ENCODE measurements at places on chromosomes 1 and 21. TPM values are rescaled to one million over a fixed set of nuclear protein-coding genes. Genes with fewer than 3 reads are reported as not detected.

- DNase-seq = no peak
Measured at GRCh38 chr1:218495931-218496330, 150.8 kb downstream of the TGFB2 start.

GRCh38 chr1:53681977-53682685 is 56.8 kb downstream of the GLIS1 start:
- peak; percentile 59 for DNase-seq

DNA sequence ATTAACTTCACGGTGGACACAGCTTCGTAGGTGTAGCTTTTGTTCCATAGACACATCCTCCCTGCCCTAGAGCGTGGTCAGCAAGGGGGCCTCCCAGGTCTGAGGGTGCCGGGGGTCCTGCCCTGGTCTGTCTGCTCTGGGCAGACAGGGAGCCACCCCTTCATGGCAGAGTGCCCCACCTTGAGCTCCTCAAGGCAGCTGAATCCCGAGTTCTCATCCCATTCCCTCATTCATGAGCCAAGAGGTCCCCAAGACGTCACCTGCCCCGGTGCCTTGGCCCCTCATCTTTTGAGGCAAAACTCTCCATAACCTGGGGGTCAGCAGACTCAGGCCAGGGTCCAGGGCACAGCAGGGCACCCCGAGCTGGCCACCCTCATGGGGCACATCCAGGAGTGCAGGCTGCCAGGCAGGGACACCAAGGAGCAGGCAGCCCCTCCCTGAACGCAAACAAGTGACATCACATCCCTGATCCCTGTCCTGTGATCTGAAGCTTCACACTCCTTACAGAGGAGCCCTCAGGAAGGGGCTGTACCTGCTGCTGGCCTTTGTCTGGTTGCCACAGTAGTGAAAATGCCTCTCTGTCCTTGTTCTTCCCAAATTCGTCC is 23.3 kb downstream of the UBASH3A start:
- DNase-seq = no peak

- DNase-seq = no peak
Measured at GRCh38 chr1:48196237-48196636, 26.3 kb upstream of the SLC5A9 start.

- no peak for DNase-seq
Measured at GRCh38 chr1:198672124-198672523, 33.3 kb downstream of the PTPRC start.

DNA sequence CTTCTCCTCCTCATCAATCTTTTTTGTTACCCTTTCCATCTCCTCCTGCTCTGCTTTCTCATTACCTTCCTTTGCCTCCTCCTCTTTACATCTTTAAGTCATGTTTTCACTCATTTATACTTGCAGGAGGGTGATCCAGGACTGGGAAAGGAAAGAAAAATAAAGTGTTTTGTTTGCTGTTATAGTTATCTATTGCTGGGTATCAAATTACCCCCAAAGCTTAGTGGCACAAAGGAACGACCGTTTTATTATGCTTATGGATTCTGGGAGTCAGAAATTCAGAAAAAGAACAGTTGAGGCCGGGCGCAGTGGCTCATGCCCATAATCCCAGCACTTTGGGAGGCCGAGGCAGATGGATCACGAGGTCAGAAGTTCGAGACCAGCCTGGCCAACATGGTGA is 12.5 kb upstream of the AGO4 start:
- no peak for DNase-seq

- peak; percentile 63 for DNase-seq
Measured at GRCh38 chr1:52601991-52602855, at the start of gene GPX7. TSS of gene GPX7 (plus strand) at chr1:52602371. CDS start at chr1:52602410, 39 bp downstream.

DNA sequence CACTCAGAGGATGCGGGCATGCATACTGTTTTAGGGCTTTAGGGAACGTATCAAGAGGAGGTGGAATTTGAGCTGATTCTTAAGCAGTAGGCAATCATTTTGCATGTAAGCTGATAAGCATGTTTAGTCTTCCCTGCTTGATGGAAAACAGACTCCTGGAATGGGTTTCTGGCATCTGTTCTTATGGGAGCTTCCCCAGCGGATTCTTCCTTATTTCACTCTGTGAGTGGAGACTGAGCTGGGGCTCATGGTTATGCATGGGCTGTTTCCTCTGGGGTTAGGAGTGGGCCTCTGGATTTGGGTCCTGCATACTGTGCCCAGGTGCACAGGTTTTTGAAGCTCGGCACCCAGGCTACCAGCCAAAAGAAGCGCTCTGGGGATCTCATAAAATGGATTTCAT is 93.4 kb downstream of the DIRAS3 start:
- no peak for DNase-seq

DNA sequence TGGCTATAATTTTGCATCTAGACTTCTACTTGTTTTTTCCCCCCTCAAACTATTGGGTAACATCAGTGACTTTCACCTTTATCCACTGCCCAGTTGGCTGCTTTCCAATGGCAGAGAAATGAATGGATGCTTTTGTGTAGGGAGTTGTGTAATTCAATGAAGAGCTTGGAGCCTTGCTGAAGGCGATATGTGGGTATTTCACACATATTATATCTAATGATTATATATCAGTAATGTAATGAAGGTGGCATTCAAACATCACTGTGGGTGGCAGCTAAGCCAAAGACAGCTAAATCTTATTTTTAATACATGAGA is 81.2 kb downstream of the TGFB2 start:
- no peak for DNase-seq

DNA sequence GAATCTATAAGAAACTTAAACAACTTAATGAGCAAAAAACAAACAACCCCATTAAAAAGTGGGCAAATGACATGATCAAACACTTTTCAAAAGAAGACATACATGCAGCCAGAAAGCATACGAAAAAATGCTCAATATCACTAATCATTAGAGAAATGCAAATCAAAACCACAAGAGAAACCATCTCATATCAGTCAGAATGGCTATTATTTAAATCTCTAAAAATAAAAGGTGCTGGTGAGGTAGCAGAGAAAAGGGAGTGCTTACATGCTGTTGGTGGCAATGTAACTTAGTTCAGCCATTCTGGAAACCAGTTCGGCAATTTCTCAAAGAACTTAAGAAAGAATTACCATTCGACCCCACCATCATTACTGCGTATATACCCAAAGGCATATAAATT is 147.7 kb downstream of the FAF1 start:
- DNase-seq = no peak

GRCh38 chr1:6385488-6386191 is 7.9 kb downstream of the ACOT7 start:
- no peak for DNase-seq

DNA sequence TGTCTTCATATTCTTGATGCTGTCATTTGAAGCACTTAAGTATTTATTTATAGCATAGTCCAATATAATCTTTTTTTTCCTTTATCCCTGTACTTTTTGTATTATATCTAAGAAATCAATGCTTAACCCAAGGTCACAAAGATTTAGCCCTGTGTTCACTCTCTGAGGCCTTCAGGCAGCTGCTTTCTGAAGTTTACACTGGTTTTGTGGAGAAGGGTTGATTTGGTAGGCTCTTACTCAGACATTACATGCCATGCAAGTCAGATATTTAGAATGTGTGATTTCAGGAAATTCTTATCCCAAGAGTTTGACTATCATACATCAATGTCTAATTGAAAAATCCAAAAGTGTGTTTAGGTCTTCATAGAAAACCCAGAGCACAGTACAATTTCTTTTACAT is 56.3 kb downstream of the PALMD start:
- no peak for DNase-seq

- peak; percentile 90 for DNase-seq
Measured at GRCh38 chr1:202184750-202185460, 8.7 kb upstream of the LGR6 start.

DNA sequence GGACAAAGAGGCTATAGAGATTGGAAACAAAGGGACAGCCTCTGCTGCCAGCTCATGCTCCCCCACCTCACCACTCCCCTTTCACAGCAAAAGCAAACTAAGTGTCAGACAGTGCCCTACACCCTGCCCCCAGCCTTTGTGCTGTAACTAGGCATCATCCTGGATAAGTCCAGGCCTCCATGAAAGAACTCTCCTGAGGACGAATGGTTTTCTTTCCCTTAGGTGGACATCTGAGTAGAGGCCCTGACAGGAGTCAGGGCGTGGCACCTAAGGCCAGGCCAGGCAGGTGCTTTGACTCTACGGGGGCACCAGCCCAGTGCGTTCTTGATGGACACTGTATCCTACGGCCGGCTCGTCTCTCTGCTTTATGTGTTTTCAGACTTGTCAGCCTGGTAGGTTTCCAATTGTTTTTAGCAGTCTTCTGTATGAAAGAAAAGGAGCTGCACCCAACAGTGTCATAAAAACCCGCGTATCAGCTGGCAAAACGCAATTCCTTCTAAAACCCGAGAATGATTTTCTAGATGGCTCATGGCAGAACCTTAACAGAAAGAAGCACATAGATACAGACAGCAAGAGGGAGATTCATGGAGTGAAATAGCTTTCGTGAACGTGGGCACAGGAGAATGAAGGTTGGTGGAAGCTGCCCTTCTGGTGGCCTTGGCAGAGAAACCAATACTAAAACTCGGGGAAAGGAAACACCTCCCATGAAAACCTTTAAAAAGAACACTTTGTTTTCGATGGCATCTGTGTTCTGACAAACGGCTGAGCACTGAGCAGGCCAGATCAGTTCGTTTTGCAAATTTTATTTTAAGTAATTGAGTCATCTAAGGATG is 51.7 kb upstream of the AJAP1 start:
- DNase-seq = no peak

DNA sequence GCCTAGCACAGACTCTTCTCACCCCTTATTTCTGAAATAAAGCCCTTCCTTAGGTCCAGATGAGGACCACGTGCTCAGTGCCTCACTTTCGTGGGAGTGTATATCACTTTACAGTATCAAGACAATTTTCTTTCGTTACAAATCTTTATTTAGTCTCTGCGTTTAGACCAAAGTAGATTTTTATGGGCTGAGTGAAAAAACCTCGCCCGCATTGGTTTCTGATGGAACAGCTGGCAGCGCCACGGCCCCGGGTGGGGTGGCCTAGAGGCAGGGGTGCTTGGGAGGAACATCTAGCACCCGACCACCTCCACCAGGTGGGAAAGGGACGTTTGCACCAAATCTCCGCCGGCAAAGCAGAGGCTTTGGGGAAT is 7.6 kb downstream of the SIM2 start:
- no peak for DNase-seq

DNA sequence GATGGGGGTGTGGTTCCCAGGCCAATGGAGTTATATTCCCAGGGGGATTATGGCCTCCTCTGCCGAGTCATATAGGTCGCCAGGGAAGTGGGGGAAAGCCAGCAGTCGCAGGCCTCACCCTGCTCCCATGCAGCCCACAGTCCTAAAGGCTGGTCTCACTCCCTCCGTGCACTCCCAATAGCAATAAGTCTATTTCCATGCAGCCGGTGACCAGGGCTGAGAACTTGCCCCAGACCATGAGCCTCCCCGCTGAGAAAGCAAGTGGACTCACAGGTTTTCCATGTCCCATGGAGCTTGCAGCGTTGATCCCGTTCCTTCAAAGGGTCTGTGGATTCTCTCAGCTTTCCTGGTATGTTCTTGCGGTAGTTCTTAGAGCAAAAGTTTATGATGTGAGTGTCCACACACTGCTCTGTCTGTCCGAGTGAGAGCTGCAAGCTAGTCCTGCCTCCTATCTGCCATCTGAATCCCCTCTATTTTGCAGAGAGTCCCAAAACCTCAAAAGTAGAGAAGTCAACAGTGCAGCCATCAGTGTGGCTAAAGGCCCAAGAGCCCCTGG is 81.7 kb upstream of the TMPRSS2 start:
- DNase-seq = no peak

DNA sequence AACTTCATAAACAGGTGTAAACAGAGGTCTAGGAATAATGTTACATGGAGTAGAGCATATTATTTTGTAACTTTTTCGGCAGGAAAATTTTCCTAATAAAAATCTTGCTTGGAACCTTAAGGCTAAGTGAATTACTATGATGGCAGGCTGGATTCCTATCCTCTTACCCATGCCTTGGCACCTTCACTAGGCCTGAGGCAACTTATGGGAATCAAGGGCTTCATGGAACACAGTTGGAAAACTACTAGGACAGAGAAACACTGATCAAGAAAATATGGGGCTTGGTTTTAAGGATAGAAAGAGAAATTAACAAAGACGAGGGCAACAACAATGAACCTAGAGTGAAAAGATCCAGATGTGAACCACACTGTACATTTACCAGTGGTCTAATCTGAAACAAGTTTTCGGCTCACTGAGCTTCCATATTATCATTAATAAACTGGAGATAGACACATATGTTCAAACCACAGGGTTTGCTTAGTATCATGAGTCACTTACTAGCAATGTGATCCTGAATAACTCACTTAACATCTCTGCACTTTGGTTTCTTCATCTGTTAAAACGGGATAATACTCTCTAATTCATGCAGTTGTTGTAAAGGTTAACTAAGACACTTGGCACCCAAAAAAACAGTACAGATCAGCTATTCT is 68.5 kb downstream of the GPATCH2 start:
- no peak for DNase-seq

DNA sequence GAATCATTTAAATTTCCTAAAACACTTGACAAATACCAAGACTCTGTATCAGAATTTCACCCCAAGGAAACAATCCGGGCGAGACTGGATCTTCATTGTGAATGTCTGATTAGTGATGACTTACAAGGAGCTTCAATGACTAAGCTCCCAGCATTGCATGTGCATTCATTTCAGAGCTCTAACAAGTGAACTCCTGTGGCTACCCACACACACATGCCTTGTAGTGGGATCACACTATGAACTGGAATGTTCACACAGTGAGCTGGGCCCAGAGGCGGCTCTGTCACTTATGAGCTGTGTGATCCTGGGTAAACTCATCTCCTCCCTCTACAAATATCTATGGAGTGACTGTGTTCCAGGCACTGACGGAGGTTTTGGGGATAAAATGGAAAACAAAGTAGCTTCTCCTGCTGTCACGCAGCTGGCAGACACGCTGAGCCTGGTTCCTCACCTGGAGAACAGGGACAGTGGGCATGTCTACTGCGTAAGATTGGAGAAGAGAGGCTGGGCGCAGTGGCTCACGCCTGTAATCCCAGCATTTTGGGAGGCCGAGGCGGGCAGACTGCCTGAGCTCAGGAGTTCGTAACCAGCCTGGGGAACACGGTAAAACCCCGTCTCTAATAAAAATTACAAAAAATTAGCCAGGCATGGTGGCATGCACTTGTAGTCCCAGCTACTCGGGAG is 56.9 kb downstream of the CLSTN1 start:
- DNase-seq = no peak

The MRPS21 gene
- 71.2 TPM for total RNA-seq

The TMCO2 gene
- total RNA-seq = not detected

The ARHGEF11 gene
- total RNA-seq = 29.9 TPM

The GJB3 gene
- not detected for total RNA-seq

The GBP1 gene
- 5.7 TPM for total RNA-seq

The KCNK1 gene
- total RNA-seq = 23.9 TPM

The SHE gene
- total RNA-seq = 11.0 TPM

The CRP gene
- total RNA-seq = not detected

The LIPI gene
- total RNA-seq = not detected

The TYW3 gene
- 18.5 TPM for total RNA-seq

The CD58 gene
- total RNA-seq = 31.3 TPM

Measured in Right ventricle myocardium superior (tissue), 1 donor.